ENCODE measurements at places on chromosomes 4 and X.

GRCh38 chrX:123846577-123847038, 13.2 kb upstream of the XIAP start:
- DNase-seq = no peak

- DNase-seq = no peak
Measured at GRCh38 chr4:148445071-148445859, 3.1 kb upstream of the NR3C2 start.

DNA sequence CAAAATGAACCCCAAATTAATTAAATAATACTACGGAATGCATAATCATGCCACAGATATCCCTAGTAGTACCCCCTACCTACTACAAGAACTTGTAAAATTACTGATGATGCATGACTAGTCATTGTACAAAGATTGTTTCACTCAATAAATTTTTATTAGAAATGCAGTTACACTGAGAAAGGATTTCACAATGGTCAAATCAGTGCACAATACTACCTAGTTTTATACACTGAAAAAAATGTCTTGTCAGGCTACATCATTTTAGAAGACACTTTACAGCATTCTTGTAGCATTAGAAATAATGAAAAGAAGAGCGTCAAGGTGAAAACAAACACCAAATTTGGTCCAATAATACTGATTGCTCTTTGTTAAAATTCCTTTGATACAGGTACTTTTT, 178.8 kb downstream of the GPM6A start:
- DNase-seq = no peak

DNA sequence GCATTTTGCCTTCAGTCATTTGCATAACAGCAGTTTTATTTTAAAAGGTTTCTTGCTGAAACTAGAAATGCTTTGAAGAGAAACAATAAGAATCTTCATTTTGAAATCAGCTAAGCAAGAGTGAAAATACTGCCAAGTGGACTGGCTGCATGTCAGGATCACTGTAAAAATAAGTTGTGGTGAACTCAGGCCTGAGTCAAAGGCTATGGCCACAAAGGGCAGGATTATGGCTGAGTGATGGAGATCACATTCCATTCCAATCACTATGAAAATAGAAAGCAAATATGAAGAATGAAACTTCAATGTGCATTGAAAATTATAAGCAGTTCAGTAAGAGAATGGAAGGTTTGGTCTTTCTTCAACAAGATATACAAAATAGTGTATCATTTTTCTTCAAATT, 224.5 kb downstream of the PCDH18 start:
- no peak for DNase-seq

DNA sequence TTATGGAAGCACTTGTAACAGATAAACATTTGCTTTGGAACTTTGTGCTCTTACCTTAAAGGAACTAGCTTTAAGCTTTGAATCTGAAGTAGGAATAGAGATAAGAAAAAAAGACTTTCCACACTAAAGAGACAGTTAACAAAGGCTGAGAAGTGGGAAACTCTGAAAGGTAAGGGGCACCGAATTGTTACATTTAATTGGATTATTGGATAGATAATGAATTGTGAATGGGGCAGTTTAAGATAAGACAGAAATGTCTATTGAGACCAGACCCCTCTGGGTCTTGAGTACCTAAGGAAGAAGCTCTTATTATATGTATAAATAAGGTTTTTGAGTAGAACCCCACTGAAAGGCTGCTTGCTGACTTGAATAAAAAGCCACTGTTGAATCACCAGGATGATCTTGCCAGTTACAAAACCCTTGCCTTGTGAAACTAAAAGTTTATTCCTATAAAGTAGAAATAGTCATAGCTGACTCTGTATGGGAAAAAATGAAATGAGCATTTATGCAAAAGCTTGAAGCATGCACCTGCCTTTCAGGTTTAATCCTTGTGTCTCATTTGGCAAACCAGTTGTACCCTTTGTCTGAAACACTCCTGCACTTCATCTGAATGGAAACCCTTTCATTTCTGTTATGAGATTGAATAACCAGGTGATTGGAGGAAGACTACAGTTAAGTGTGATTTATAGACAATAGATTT, 423.2 kb downstream of the RPA4 start:
- DNase-seq = no peak

GRCh38 chrX:118507766-118508165, 12.2 kb downstream of the DOCK11 start:
- no peak for DNase-seq

GRCh38 chr4:11341337-11342043, 87.2 kb downstream of the HS3ST1 start:
- no peak for DNase-seq

DNA sequence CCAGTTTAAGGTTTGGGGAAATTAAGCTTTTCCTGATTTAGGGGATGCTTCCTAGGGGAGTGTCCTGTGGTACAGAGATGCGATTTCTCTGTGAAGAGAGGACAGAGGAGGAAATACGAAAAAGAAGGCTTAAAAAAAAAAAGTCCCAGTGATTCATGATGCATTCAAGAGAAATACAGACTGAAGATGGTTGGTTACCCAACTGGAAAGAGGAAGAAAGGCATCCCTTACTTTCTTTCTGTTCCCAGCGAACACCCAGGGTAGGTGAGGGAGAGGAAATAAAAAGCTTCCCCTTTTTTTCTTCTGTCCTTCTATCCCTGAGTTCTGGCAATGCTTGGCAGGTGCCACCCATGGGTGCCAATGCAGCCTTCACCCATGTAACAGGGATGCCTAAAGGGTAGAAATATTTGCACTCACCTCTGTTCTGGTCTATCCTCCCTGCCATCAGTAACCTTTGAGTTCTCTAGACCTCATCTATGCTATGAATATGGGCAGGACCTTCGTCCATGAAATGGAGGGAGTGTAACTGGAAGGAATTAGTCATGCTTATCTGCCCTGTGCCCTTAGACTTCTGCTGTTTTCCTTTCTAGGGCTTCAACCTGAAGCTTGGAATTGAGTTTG, 230.1 kb upstream of the GALNTL6 start:
- DNase-seq = no peak

- no peak for DNase-seq
Measured at GRCh38 chrX:9476810-9477575, 12.1 kb downstream of the TBL1X start.

GRCh38 chrX:14476205-14476604, 53.1 kb upstream of the GLRA2 start:
- DNase-seq = no peak

- no peak for DNase-seq
Measured at GRCh38 chr4:134018846-134019245, 182.7 kb downstream of the PABPC4L start.

DNA sequence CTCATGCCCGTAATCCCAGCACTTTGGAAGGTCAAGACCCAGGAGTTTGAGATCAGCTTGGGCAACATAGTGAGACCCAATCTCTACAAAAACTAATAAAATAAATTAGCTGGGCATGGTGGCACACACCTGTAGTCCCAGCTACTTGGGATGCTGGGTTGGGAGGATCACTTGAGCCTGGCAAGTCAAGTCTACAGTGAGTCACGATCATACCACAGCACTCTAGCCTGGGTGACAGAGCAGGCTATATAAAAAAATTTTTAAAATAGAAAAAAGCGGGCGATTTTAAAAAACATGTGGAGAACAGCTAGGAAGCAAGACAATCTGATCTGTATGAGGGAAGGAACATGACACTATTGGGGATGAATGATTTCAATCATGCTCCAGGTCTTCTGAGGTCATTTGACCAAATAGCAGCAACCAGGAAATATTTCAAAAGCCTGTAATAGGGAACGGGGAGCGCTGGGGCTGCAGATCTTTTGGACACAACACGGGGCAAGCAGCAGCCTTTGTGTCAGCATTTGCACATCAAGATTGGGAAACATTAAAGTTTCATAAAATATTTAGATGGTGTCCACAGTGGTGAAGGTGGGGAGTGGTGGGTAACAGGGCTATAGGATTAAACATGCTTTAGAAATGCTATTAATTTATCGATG, 48.3 kb upstream of the GUCY1A1 start:
- no peak for DNase-seq

- DNase-seq = no peak
Measured at GRCh38 chrX:134599184-134599914, 58.9 kb downstream of the PLAC1 start.

DNA sequence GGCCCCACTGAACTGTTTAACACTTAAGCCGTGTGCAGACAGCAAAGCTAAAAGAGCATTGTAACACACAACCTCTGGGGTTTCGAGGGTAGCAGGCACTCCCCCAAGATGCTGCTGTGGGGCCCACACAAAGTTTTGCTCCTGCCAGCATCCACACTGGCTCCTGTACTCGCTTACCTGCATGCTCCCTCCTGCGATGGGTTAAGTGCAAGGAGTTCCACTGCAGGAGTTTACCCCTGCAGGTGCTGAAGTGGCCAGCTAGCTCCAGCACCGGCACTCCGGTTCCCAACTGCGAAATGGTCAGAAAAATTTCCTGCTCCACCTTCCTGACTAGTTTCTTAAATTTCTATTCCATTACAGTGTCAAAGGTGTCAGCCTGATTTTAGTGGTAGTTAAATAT, 443.5 kb downstream of the PCDH10 start:
- DNase-seq = no peak

- no peak for DNase-seq
Measured at GRCh38 chr4:26871611-26872010, 11.0 kb downstream of the STIM2 start.

DNA sequence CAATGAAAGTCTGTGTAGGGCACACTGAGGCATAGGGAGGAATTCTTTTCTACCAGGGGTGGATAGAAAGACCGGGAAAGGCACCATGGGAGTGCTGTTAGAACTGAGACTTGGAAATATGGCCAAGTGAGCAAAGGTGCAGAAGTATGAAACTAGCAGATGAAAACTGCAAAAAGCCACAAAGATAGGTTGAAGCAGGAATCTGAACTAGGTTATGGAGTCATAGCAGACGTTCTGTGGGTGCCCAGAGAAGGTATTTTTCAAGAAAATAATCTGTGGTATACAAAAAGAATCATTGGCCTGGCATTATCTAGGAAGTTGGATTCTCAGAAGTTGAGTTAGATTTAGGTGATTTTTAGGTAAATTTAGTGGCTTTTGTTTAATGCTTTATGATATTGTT, 48.5 kb downstream of the SMAD1 start:
- no peak for DNase-seq

- no peak for DNase-seq
Measured at GRCh38 chr4:3302173-3302785, 9.5 kb downstream of the RGS12 start.

- DNase-seq = no peak
Measured at GRCh38 chr4:47486231-47486673, 1.2 kb downstream of the ATP10D start.

DNA sequence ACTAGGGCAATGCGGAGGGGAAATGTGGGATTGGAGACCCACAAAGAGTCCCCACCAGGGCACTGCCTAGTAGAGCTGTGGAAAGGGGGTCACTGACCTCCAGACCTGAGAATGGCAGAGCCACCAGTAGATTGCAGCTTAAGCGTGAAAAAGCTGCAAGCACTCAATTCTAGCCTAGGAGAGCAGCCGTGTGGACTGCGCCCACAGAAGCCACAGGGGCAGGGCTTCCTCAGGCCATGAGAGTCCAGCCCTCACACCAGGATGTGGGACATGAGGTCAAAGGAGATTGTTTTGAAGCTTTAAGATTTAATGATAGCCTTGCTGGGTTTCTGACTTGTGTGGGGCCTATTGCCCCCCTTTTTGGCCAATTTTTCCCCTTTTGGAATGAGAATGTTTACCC, 379.0 kb downstream of the INPP4B start:
- no peak for DNase-seq

DNA sequence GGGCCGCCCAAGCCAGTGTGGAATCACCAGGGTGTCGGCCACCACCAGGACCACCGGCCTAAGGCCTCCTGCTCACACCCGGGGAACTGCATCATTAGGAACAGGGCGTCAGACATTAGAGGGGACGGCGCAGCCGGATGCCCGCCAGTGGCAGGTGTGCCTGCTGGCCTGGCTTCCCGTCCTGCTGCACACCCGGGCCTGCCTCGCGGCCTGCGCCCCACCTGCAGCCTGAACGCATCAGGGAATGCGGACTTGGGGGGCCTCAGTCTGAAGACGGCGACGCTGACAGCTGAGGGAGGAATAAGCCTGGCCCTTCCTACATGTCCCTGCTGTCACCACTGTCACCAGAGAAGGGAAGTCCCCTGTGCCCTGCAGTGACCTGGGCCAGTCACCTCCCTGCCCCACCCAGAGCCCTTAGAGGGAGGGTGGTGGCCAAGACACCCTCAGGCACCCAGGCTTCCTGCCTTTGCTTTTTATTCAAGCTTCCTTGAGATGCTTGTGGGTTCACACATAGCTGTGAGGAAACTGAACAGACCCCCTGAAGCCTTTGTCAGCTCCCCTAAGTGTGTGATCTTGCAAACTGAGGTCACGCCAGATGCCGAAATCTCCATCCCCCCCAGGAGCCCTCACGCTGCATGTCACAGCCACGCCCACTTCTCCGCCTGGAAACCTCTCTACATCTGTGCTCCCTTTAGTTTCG, 3.2 kb downstream of the DGKQ start:
- no peak for DNase-seq

GRCh38 chrX:151753313-151754046, 18.9 kb downstream of the CNGA2 start:
- DNase-seq = no peak

GRCh38 chr4:140152013-140152703, 1.8 kb downstream of the MAML3 start:
- peak; percentile 45 for DNase-seq

GRCh38 chr4:909821-910220, 22.3 kb downstream of the GAK start:
- DNase-seq = no peak

Data from stimulated activated CD4-positive, alpha-beta T cell treated with anti-CD3 and anti-CD28 coated beads, Interleukin-1b, Interleukin-23, amount 100 ng/mL, for 1 hour (primary cell).